ENCODE measurements at places on chromosomes 3 and 15.

GRCh38 chr15:42845581-42845980 is 75.0 kb downstream of the TTBK2 start:
- DNase-seq, result no peak

DNA sequence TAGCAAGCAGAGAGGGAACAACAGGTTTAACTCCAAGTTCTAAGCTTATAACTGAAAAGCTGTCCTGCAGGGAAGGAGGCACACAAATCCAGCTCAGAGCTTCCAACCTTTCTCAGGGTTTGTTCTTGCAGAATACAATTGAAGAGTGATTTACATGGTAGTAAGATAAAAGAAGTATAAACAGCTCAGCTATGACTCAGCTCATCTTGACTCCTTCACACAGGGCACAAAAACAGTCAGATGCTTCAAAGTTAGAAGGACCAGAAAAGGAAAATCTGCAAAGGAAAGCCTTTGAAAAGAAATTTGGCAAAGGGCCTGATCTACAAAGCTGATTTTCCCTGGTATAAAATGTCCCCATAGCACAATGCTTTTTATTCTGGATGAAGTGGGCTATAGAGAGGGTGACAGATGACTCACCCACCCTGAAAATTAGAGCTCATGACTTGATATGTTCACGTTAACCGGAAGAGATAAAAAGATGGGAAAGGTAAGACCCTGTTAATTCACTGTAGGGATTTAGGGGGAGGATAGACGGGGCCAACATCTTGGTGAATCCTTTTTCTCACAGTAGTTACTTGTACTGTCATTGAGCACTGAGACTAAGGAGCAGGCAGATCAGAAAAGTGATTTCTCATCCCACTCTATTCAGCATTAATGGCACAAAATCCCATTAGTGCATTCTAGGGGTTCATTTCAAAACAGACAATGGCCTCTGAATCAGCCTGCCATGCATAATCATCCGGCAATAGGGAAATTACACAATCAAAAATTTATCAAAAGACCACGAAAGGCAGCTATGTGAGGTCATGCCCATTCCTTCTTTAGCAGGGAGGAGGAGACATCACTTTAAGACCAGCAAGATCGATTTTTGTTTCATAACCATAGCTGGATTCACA is 143.5 kb downstream of the GAP43 start:
- no peak for DNase-seq

GRCh38 chr15:25329696-25330095 is 109.1 kb downstream of the UBE3A start:
- no peak for DNase-seq

GRCh38 chr3:50089609-50089945 is 858 bp downstream of the RBM5 start:
- DNase-seq, result peak; percentile 33

DNA sequence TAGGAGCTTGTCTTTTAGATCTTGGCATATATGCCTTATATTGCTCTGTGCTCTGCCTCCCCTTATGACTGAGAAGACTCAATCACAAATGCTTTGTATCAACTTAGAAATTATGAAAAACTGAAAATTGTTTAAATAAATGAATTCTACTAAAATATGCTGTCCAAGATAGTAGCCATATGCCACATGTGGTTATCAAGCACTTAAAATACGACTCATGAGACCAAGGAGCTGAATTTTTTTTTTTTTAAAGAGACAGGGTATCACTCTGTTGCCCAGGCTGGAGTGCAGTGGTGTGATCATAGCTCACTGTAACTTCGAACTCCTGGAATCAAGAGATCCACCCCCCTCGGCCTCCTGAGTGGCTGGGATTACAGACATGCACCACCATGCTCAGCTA is 118.3 kb downstream of the RFTN1 start:
- no peak for DNase-seq

GRCh38 chr3:86963611-86964010 is 27.3 kb downstream of the VGLL3 start:
- DNase-seq, result no peak

DNA sequence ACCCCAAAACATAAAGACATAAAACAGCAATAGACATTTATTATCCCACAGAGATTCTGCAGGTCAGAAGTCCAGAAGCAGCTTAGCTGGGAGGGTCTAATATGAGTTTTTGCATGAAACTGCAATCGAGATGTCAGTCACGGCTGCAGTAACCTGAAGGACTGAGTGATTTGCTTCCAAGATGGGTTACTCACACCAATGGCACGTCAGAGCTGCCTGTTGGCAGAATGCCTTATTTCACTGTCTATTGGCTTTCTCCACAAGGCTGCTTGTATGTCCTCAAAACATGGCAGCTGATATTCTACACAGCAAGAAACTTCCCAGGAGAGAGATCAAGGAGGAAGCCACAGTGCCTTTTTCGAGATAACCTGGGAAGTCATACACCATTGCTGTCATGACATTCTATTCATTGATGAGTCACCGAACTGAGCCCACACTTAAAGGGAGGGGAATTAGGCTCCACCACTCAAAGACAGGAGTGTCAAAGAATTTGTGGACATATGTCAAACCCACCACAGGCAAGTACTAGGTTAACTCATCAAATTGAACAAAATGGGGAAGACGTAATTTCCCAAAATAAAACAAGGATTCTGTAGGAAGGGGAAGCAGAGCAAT is 122.2 kb downstream of the SYNPR start:
- DNase-seq, result no peak

DNA sequence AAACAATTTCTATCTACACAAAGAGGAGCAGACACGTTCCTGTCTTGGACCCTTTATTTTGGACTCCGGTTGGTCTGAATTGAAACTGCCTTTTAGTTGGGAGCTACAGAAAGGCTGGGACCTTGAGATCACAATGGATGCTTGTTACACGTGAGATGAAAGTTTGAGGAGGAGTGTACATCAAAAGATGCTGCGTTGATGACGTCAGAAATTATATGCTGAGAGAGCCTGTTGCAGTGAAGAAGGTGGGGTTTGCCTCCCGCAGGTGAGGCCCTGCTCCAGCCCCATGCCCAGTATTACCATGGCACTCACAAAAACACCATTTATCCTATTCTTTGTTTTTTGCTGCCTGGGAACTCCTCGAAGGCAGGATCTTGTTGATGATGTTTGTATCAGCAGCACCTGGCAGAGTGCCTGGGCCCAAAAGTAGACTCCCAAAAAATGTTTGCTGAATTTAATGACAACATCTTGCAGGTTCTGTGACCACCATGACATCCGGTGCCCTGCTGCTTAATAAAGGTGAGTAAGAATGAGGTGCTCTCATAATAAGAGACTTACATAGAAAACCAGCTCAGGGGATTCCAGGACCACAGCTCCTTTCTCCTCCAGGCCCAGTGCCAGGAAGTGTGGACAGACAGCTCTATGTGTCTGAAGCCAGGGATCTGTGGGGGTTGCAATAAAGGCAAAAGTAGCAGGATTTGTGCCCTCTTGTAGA is 136.1 kb upstream of the UBE2E1 start:
- no peak for DNase-seq

GRCh38 chr15:29917600-29918597 is 95.6 kb upstream of the TJP1 start:
- no peak for DNase-seq

DNA sequence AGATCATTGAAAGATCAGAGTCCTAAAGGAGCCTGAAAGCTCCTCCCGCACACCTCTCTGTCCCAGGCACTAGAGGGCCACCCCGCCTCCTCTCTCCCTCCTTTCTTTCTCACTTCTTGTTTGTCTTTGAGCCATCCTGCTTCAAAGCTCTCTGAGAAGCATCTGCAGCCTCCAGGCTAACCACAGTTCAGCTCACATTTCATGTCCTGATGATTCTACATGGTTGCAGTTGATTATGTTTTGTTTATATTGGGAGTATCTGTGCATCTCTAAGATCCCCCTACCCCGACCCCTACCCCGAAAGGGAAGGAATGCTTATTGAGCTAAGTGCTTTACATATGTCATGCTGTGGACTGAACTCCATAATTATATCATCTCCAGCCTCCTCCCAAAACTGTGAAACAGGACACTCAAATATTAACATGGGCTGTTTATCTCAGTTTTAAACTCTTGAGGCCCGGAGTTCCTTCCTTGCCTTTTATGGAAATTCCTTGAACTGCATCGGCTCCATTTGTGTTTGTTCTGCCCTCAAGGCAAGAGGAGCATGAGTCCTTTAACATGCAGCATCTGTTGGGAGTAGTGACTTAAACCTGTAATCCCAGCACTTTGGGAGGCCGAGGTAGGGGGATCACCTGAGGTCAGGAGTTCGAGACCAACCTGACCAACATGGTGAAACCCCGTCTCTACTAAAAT is 30.9 kb downstream of the MGLL start:
- DNase-seq, result peak; percentile 29

DNA sequence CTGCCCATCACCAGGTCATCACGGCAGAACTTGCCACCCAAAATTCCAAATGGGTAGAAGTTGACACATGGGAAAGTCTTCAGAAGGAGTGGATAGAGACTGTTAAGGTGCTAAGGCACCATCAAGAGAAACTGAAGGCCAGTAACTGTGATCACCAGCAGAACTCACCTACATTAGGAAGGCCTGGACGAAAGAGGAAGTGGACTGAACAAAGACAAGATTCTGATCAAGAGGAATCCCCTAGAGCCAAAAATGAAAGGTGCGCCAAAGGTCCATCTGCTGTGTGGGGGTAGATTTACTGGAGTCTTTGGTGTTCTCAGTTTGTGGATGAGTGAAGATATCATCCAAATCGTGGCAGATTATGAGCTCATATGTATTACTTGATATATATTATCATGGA is 46.3 kb upstream of the P3H2 start:
- no peak for DNase-seq

DNA sequence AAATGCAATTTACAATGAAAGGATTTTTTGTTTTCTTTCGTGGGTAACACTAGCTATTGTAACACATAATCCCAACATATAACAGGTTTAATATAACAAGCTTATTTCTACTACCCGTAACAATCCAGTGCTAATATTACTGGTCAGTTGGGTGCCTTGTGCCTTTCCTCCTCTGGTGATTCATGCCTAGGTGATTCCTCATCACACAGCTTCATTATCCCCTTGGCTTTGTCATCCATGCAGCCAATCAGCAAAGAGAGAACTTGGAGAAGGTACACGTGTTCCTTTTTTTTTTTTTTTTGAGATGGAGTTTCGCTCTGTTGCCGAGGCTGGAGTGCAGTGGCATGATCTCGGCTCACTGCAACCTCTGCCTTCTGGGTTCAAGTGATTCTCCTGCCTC is 30.7 kb downstream of the CHST14 start:
- DNase-seq, result no peak

DNA sequence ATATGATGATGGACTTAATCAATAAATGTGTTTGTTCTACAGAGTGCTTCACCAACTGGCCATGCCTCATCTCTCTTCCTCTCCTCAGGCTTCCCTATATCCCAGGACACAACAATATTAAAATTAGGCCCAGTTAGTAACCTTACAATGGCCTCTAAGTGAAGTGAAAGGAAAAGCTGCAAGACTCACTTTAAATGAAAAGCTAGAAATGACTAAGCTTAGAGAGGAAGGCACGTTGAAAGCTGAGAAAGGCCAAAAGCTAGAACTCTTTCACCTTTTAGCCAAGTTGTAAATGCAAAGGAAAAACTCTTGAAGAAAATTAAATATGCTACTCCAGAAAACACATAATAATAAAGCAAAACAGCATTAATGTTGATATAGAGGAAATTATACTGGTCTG is 1010.3 kb downstream of the NAALADL2 start:
- DNase-seq, result no peak

GRCh38 chr15:73964736-73965093 is 27.4 kb downstream of the STOML1 start:
- peak; percentile 89 for DNase-seq

- DNase-seq, result no peak
These were observed 25.9 kb upstream of the SNRK start for GRCh38 chr3:43260412-43260811.

DNA sequence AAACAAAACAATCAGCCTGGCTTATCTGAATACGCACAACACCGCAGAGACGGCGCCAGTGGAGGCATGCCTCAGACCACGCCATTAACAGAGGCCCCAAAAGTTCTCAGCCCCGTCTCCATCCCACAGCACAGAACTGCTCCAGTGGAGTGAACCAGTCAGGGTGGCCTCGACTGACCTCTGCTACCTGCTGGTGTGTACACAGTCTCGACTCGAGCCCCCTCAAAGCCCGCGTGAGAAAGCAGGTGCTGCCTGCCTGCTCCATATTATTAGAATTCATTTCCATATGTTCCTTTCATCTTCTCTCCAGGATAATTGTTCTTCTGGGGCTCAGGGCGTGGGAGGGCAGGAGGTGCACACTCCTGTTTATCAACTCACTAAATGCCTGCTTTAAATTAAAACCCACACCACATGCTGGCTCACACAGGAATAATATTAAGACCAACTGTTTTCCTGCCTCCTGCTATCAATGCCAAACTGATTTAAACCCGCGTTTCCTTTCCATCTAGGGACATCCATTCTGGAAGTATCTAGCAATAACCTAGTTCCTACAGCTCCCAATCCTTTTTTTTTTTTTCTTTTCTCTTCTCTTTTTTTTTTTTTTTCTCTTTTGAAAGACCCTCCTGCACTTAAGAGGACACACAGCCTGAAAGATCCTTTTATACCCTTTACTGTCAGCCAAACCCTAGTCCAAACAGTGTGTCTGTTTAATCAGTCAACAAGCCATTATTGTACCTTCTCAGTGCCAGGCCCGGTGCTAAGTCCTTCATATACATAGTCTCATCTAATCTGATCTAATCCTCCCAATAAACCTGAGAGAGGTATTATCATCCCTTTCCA is 101.2 kb downstream of the TLE3 start:
- no peak for DNase-seq

DNA sequence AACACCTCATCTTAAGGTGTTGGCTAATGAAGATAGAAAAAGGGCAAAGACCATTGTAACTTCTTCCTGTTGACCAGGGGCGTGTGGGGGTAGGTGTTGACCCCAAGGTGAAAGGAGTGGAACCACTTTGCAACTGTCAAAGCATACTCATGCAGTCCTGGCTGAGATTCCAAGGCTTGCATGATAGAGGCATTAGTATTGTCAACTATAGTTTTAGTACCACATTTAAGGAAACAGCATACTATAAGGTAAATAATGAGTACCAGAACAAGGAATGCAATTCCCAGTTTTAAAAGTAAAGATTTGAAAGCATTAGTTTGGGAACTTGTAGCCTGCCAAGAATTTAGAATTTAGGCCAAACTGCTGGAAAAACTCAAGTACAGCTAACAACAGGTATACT is 27.8 kb upstream of the ADGRG7 start:
- DNase-seq, result no peak

GRCh38 chr3:69058180-69058946 is 6.2 kb upstream of the TMF1 start:
- DNase-seq, result no peak

GRCh38 chr3:194404365-194405140 is 5.5 kb upstream of the GP5 start:
- peak; percentile 36 for DNase-seq

- peak; percentile 78 for DNase-seq
These were observed 626 bp downstream of the SEC62 start for GRCh38 chr3:169966951-169967915.

GRCh38 chr3:64995857-64996551 is 308.2 kb upstream of the ADAMTS9 start:
- no peak for DNase-seq
